ENCODE measurements at places on chromosomes 1 and 21.

DNA sequence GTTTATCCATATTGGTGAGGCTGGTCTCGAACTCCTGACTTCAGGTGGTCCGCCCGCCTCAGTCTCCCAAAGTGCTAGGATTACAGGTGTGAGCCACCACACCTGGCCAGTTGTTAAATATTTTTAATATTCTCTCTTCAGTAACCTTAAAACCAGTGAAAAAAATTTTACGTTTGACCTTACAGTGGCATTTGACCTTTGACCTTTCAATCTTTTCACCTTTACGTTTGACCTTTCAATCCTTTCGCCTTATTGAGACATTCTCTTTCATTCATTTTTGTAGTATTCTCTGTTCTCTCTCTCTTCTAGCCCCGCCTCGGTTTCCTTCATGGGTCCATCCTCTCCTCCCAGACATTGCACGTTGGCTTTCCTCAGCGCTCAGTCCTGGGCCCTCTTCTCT is 277.9 kb downstream of the DNM3 start:
- no peak for DNase-seq

- no peak for DNase-seq
Observed at GRCh38 chr1:155168456-155169210, 4.5 kb downstream of the KRTCAP2 start.

GRCh38 chr1:31234870-31235269 is 4.8 kb downstream of the NKAIN1 start:
- no peak for DNase-seq

GRCh38 chr1:36109041-36109679 is 15.9 kb downstream of the COL8A2 start:
- peak; percentile 60 for DNase-seq

DNA sequence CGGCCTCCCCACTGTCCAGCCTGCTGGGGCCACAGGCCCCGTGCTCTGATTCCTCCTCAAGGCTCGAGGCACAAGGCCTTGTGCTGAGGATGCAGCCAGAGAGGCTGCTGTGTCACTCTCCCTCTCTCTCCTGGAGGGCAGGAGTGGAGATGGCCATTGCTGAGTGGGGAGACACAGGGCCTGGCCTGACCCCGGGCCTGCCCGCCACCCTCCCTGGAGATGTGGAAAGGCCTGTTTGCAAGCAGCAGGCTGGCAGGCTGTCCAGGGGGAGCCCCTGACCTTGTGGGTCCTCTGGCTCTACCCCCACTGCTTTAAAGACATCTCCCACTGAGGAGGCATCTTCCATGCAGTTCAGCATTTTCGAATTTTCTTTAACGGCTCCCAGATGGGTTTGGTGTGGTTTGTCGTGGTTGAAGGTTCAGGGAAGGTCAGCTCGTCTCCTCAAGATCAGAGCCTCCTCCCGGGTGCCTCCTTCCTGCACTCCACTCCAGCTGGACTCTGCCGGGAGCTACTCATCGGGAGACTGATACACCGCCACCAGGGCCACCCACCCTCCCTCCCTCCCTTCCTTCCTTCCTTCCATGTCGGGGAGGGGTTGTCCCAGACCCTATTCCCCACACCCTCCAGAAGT is 69.1 kb downstream of the SPSB1 start:
- DNase-seq: no peak

GRCh38 chr1:88800382-88801051 is 90.8 kb downstream of the GTF2B start:
- DNase-seq: no peak

GRCh38 chr1:4605158-4605557 is 49.3 kb upstream of the AJAP1 start:
- no peak for DNase-seq

DNA sequence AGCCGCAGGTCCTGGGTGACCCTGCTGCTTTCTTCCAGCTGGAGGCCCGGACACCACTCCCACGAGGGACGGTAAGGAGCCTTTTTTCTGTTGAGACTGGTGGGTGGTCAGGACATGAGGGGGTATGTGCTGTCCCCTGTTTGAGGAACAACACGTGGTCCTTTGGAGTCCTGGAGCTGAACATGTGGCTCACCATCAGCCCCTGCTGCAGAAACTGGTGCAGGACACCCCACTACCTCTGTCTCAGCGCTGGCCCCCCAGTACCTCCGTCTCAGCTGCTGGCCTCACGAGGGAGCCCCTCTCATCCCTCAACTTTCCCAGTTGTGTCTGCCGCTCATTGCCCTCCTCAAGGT is 34.7 kb downstream of the SLC19A1 start:
- peak; percentile 16 for DNase-seq

DNA sequence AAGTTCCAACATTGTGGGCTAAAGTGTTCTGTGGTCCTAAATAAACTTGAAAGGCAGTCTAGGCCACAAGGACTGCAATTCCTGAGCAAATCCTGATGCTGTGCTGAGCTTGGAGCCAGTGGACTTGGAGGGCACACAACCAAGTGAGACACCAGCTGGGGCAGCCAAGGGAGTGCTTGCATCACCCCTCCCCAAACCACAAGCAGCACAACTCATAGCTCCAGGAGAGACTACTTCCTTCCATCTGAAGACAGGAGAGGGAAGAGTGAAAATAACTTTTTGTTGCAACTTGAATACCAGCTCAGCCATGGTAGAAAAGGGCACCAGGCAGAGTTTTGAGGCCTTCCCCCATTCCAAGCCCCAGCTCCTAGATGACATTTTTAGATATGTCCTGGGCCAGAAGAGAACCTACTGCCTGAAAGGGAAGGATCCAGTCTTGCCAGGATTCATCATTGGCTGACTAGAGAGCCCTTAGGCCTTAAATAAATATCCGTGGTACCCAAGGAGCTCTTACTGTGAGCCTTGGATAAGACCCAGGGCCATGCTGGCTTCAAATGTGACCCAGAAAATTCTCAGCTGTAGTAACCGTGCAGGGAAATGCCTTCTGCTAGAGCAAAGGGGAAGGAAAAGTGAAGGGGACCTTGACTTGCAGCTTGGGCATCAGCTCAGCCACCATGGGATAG is 35.4 kb upstream of the LRRC8B start:
- no peak for DNase-seq

DNA sequence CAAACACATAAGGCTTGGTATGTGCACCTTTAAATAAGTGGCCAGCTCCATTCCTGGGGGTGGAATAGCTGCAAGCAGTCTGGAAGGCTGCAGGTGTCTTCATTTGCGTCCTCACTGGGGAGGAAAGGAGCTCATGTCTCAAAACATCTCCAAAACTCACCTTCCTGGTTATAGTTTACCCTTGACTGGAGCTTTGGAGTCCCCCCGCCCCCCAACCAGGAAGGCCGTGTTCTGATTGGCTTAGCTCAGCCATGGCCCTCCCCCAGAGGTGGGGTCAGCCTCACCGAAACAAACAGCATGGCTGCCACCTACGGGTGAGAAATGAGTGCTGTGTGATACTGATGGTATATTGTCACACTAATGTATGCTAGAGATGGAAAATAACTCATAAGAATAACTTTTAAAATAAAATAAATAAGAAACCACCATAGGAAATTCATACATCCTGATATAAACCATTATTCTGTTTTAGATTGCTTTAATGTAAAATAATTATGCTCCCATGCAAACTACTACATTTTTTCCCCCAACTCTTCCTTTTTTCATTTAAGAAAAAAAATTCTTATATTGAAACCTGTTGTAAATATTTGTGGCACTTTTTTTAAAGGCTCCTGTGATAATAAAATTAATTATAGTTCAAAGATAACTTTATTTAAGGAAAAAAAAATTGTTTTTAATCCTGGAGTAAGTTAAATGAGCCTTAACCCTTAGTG is 90.8 kb downstream of the ZP4 start:
- peak; percentile 41 for DNase-seq

DNA sequence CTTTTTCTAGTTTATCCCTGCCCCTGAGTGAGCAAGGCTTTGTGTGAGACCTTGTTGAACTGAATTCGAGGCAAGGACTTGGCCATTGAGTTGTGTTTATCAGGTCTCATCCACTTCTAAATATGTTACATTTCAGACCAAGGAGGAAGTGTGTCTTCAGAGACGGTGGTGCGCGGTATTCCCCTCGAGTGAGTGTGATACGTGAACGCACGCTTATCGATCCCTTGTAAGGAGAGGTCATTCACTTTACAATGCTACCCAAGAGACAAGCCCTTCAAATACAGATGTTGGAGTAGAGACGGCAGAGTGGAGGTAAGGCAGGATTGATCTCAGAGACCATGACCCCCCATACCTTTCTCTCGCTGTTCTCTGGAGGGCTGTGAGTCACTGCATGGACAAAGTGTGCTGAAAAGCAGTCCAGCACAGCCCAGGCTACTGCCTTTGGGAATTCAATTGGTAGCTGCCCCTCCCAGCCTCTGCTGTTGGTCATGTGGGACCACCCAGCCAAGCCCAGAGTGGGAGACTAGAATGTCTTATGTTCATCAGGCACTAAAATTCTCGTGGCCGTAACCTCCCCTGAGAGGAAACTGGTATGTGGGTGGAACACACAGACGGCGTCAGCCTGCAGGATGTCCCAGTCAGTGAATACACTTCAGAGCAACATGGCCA is 16.3 kb upstream of the MTARC1 start:
- no peak for DNase-seq

DNA sequence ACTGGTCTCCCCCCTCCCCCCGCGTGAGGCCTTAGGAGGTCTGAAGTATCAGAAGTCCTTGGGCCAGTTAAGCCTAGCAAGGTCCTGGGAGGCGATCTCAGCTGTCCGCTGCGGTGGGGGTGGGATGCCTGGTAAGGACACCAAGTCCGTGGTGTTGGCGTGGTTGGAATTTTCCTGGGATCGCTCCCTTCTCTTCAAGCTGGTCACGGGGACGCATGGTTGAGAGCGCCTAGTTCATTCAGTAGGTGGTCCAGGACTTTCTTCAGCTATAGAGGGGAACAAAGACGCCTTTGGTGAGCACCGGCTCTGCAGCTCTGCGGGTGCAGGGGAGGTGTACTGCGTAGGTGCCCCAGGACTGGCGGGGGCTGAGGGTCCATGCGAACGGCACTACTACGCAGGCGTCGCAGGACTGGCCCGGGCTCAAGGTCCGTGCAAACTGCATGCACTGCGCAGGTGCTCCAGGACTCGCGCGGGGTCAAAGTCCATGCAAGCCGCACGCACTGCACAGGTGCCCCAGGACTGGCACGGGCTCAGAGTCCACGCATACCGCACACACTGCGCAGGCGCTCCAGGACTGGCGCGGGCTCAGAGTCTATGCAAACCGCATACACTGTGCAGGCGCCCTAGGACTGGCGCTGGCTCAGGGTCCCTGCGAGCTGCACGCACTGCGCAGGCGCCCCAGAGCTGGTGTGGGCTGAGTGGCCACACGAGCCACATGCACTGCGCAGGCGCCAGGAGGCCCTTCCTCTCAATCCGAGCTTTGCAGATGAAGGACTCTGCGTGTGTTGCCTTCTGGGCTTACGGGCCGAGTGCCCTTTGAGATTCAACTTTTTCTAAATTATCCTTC is 36.6 kb upstream of the HMGN1 start:
- DNase-seq: peak; percentile 89

- no peak for DNase-seq
Observed at GRCh38 chr1:245807306-245807705, 652.5 kb downstream of the KIF26B start.

- no peak for DNase-seq
Observed at GRCh38 chr1:30748699-30749401, 8.7 kb downstream of the LAPTM5 start.

DNA sequence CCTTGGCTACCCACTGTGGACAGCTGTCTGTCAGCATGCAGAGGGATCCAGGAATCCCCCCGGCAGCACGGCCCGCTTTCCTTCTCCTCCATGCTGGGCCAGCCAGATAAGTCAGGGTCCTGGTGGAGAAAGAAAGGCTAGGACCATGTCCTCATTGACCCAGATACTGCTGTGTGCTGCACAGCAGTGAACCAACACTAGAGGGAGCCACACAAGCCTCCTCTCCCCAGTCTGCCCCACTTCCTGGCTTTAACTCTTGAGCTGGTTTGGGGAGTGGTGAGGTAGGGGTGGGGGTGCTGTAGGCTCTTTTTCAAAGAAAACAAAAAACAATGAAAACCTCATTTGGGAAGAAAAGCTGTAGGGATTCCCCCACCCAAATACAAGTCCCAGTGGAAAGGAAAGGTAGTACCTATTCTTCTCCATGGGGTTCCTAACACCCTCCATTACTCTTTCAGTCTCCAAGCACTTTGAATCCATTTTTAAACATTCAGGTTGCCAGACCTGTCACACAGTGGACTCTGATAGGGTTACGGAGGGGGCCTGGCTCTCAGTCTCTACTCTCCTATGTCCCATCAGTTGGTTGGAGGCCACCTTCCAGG is 84.9 kb upstream of the CD1D start:
- DNase-seq: no peak

DNA sequence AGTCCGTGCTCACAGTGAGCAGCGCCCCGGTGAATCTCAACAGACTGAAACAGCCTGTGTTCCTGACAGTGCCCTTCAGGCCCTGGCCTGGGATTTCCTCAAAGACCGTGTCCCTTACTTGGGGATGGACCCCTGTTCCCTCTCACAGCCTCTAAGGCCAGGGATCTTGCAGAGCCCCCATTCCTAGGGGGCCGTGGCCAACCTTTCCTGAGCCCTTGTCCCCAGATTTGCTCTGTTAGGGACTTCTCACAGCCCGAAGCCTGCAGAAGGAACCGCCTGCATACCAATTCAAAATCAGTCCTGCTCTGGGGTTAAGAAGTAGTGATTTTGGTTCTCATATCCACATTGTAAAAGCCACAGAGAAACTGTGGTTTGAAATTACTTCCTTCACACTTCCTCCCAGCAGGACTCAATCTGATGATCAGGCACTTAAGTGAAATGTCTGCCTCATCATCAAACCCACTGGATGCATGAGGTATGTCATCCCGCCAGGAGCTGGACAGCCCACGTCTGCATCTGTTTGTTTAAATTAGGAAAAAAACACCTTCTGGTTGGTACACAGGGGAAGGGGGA is 14.9 kb downstream of the ABCA4 start:
- no peak for DNase-seq

DNA sequence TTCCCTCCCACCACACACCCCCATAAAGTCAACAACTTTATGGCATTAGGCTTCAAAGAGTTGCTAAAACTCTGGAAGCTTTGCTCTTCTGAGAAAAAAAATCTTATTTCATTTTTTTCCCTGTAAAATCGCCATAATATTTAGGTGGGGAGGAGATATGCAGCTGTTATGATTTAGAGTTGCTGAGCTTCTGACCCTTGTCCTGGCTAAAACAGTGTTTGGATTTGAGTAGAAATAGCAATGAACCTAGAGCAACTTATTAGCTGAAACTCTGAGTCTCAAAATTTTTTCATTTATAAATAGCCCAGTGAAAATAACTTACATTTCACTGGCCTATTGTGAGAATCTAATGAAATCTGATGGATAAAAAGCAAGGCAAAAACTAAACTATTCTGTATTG is 482.8 kb upstream of the NFIA start:
- DNase-seq: no peak

- DNase-seq: no peak
Observed at GRCh38 chr1:235423214-235423652, 56.0 kb downstream of the TBCE start.

GRCh38 chr1:50893466-50893865 is 66.6 kb downstream of the FAF1 start:
- DNase-seq: no peak

All from right hindlimb (tissue), 1 donor.